ENCODE measurements at places on chromosomes 1 and 21. TPM values are rescaled to one million over a fixed set of nuclear protein-coding genes. Genes with fewer than 3 reads are reported as not detected.

Gene HP1BP3
- 104 TPM for total RNA-seq

Gene CAMK1G
- total RNA-seq = 1.2 TPM

Gene LYPD8
- total RNA-seq = not detected

Gene ST6GALNAC5
- 0.15 TPM for total RNA-seq

Gene SH3BGR
- 1.3 TPM for total RNA-seq

Gene CLCA4
- total RNA-seq = not detected

Gene RNF223
- not detected for total RNA-seq

Gene S100A5
- not detected for total RNA-seq

Gene IL12RB2
- total RNA-seq = not detected

Gene C1QA
- total RNA-seq = not detected

Gene SLC16A4
- 7.7 TPM for total RNA-seq

Gene KCNJ15
- not detected for total RNA-seq

Gene PEAR1
- 24.0 TPM for total RNA-seq

Gene DMRTA2
- not detected for total RNA-seq

Gene LCE3D
- not detected for total RNA-seq

Gene MMP23B
- 10.4 TPM for total RNA-seq

Gene GREM2
- total RNA-seq = under 0.01 TPM

Gene PGM1
- total RNA-seq = 54.0 TPM

Gene MAP10
- 1.9 TPM for total RNA-seq

Gene H6PD
- total RNA-seq = 22.4 TPM

Gene TSPEAR
- total RNA-seq = not detected

Gene LPAR3
- total RNA-seq = 3.0 TPM

Gene WNT3A
- total RNA-seq = not detected

Gene MLLT11
- total RNA-seq = 5.8 TPM

Gene XCL1
- not detected for total RNA-seq

Gene LIPI
- not detected for total RNA-seq

Gene HES2
- total RNA-seq = 0.15 TPM

Gene OR6K3
- total RNA-seq = not detected

Gene HFM1
- 0.34 TPM for total RNA-seq

Gene ECM1
- 44.6 TPM for total RNA-seq

Gene LCE1D
- total RNA-seq = not detected

Gene SEC16B
- total RNA-seq = 4.0 TPM

Gene FOXO6
- total RNA-seq = not detected

Gene CRYAA
- not detected for total RNA-seq

Gene ILDR2
- under 0.01 TPM for total RNA-seq

Gene NUP210L
- total RNA-seq = not detected

Gene ANGPTL1
- 0.34 TPM for total RNA-seq

Gene CASQ2
- not detected for total RNA-seq

Gene REN
- 0.67 TPM for total RNA-seq

Gene CRYBG2
- 1.3 TPM for total RNA-seq

Gene MROH9
- total RNA-seq = not detected

Gene ACTN2
- total RNA-seq = not detected

Gene CLDN17
- not detected for total RNA-seq

Gene SYPL2
- total RNA-seq = 0.15 TPM

Gene CA6
- not detected for total RNA-seq

Gene CNIH3
- total RNA-seq = 1.2 TPM

Gene CSF3R
- not detected for total RNA-seq

Gene LMOD1
- 2.2 TPM for total RNA-seq

Gene SLC9C2
- total RNA-seq = not detected
